ENCODE measurements at places on chromosomes 13 and 19.

DNA sequence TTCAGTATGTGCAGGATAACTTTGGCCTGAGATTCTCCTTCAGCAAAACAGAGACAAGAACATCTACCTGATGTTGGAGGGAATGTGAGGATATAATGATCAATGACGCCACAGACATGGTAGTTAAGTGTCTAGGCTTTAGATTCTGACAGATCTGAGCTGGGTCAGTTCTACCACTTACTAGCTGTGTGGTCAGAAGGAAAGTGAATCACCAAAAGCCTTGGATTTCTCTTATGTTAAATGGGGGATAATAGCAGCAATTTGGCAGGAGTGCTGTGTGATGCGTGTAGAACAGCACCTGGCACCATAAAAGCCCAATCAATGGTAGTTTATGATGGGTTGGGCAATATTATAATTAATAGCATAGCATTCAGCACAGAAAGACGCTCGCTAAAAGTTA, 41.7 kb downstream of the RXFP2 start:
- DNase-seq = no peak

GRCh38 chr13:113292021-113292862, 4.8 kb upstream of the LAMP1 start:
- peak; percentile 15 for DNase-seq

DNA sequence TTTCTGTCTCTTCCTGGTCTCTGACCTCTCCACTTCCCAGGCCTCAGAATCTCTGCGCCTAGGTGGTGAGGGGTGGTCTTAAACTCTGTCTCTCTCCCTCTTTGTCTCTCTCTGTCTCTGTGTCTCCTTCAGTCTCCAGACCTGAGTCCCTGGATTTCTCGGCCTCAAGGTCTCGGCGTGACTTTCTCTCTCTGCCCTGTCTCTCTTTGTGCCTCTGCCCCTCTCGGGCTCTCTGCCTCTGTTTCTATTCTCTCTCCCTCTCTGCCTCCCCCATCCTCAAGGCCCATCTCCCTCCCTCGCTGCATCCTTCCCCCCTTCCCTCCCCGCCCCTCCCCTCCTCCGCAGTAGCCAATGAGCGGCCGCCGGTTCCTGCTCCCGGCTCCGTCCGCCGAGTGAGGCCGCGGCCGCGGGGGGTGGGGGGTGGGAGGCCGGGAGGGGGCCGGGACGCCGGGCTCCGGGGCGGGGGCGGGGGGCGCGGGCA, at the start of gene CACNG7:
TSS of gene CACNG7 (plus strand) at position 344 of the 481 bp plus-strand sequence. CDS start 3,554 bp downstream, outside the sequence.
- no peak for DNase-seq

DNA sequence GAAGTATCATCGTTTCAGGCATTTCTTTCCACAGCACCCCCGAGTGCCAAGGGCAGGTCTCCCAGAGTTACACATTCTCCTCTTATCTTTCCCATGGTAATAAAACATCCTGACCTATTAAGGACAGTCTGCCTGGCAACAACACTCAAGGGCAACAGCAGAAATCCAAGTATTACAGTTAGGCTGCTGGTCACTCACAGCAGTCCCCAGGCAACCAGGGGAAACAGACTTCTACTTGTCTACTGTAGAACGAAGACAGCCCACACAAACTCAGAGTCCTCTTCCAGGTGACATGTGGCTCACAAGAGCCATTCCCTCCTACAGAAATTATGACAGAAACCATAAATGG, 24.3 kb downstream of the RCBTB1 start:
- no peak for DNase-seq

DNA sequence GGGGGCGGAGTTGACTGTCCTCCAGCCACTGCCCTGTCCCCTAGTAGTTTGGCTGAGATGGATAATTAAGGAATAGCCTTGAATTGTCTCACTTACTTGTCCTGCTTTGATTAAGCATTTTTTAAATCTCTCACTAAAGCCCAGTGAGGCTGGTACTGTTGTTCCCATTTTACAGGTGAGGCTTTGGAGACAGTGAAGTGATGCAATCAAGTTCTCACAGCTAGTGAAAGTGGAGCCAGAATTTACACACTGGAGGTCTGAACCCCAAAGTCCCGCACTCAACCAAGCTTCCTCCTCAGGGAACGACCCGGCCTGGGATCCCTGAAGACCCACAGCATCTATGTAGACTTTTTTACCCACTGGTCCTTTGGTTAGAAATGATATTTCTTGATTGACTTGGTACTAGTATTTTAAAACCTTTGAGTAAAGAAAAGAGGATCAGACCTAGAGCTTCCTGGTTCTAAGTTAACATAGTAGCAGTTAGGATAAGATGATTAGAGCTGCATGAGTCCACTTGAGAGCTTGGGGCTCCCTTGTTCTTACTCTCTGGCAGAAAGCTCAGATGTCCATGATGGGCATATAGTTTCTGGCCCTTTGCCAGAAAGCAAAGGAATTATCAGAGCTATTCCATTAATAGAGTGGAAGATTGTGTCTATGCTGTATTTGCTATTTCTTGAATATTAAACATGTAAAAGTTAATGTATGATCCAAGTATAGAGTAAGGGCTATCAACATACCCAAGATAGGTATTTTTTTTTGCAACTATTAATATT, 154.3 kb downstream of the LMO7 start:
- no peak for DNase-seq

- DNase-seq = no peak
These were observed 21.4 kb upstream of the SERP2 start for GRCh38 chr13:44352202-44352601.

All from AML-193 (cell line).